ENCODE measurements at places on chromosomes 1 and 21.

- DNase-seq, result no peak
Observed at GRCh38 chr1:13666317-13666716, 33.7 kb upstream of the PRDM2 start.

DNA sequence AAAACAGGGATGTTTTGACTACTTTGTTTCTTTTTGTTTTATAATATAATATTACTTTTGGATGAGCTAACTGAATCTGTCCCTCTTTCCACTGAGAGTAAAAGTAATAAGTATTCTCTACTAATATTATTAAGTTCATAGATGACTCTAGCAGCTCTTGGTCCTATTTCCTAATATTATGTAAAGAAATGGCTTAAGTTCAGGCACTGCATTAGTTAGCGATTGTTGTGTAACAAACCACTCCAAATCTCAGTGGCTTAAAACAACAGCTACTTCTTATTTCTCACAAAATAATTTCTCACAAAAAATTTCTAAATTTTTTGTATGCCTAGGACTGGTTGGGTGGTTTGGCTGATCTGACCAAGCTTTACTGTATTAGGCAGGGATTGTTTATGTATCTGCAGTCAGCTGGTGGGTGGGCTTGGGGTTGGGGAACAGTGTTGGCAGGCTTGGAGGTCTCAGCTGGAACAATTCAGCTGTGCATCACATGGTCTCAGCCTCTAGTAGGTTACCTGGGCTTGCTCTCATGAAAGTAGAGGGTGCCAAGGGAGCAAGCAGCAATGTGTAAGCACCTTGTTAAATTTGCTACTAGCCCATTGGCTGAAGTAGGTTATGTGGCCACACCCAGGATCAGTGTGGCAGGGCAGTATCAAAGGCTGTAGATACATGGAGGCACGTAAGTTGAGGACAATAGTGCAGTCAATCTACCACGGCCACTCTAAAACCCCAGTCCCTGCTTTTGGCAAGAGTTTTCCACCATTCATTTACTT is 8.8 kb upstream of the CCT8 start:
- DNase-seq, result no peak

- no peak for DNase-seq
Observed at GRCh38 chr1:215530401-215530984, 36.6 kb upstream of the KCTD3 start.

DNA sequence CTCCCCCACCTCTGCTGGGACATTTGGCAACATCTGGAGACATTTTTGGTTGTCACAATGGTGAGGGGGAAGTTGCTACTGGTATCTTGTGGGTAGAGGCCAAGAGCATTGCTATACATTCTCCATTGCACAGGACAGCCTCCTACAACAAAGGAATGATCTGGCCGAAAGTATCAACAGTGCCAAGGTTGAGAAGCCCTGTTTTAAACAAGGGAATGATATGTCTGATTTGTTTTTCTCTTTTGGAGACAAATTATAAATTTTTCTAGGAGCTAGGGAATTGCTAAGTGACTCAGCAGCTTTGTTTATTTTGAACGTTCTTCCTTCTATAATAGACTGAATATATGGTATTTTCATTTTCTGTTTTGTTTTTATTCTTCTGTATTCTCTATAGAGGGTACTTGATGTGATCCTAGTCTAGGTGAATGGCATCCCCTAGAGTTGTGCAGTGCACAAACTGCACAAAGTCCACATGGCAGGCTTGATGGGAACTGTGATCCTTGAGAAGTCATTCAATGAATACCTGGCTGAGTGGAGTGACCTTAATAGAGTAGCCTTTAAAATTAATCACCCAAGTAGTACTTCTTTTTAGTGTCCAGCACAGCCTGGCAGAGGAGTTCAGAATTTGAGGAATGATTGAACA is 288.6 kb upstream of the USP24 start:
- no peak for DNase-seq

DNA sequence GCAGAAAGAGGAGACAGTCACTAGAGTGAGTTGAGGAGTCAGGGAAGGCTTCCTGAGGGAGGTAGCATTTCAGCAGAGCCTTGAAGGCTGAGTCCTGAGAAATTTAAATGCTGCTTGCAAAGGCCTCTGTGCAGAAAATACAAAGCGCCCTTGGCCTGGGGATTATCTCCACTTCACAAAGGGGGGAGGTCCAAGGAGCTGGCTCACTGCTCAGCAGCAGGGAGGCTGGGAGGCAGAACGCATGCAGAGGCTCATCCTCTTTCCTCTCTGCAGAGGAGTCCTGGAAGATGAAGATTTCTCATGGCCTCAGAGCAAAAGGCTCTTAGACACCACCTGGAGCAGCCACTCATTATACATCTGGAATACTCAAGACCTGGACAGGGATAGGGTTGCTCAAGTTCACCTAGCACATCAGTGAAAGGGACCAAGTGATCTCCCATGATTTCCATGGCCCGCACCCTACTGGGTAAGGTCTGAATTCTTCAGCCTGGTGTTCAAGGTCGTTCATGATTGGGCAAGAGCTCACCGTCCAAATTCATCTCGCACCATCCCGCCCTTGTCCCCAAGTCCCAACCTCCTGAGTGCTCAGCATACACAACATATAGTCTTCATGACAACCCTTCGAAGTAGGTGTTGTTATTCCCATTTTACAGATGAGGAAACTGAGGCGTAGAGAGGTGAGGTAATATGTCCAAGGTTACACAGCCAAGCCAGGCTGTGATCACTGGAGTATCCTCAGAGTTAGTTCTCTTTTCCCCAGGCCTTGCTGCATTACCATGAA is 9.0 kb downstream of the SLC1A7 start:
- DNase-seq, result peak; percentile 25

DNA sequence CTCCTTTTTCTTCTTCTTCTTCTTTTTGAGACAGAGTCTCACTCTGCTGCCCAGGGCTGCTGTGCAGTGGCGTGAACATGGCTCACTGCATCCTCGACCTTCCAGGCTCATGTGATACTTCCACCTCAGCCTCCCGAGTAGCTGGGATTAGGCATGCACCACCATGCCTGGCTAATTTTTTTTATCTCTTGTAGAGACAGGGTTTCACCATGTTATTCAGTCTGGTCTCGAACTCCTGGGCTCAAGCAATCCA is 13.0 kb upstream of the PADI1 start:
- no peak for DNase-seq
